Right lobe of liver (tissue), 6 donors: ENCODE measurements at places on chromosomes 4 and X. TPM values are rescaled to one million over a fixed set of nuclear protein-coding genes. Genes with fewer than 3 reads are reported as not detected.

DNA sequence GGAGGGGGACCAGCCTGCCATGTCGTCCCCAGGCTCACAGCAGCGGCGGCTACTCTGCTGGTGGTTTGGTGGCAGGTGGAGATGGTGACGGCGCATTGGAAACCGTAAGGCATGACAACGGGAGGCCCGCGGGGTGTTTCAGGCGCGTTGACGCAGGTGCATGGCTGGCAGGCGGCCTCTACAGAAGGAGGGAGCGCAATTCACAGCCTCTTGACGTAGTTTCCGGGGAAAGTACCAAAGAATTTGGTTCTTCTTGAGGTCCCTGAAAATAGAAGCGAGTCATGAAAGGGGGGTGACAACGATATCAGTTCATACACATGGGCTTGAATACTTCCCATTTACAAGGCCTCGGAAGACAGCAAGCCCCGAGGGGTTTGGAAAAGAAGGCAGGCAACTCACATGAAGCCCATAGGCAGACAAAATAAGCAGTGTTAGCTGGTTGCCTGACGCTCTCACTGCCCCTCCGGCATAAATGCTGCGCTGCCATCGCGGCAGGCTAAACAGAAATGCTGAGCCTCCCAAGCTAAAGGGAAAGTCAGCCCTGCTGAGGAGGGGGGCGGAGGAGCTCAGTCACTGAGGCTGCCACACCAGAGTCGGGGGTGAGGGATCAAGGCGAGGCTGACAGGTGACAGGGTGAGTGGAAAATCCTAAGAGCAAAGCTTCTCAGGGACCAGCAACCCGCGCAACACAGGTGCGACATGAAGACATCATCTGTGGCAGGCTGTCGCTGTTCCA, 52.3 kb upstream of the PDLIM3 start:
- DNase-seq: no peak
- no peak overlapping the region for H3K4me3 ChIP-seq
- H3K36me3 ChIP-seq: peaks cover 4% of the 10 kb centered on the region
- no peaks in the 10 kb centered on the region for H3K27me3 ChIP-seq

GRCh38 chr4:8185930-8186329, 13.2 kb upstream of the SH3TC1 start:
- H3K4me3 ChIP-seq: no peak overlapping the region
- no peaks in the 10 kb centered on the region for H3K27me3 ChIP-seq
- DNase-seq: no peak
- H3K36me3 ChIP-seq: no peaks in the 10 kb centered on the region

- H3K4me1 ChIP-seq: no peaks in the 10 kb centered on the region
- H3K27ac ChIP-seq: no peak overlapping the region
- H3K4me3 ChIP-seq: no peak overlapping the region
Measured at GRCh38 chrX:113868177-113868576, 715.7 kb upstream of the HTR2C start.

GRCh38 chr4:53055274-53055673, 193.2 kb downstream of the RASL11B start:
- no peaks in the 10 kb centered on the region for H3K4me1 ChIP-seq
- no peaks in the 10 kb centered on the region for H3K36me3 ChIP-seq
- no peak for DNase-seq
- H3K4me3 ChIP-seq: no peak overlapping the region

- H3K36me3 ChIP-seq: no peaks in the 10 kb centered on the region
- no peak for DNase-seq
- H3K27me3 ChIP-seq: no peaks in the 10 kb centered on the region
- peak overlapping the region; percentile 50 for H3K4me3 ChIP-seq
Measured at GRCh38 chrX:17737710-17737985, 355 bp downstream of the SCML1 start.

DNA sequence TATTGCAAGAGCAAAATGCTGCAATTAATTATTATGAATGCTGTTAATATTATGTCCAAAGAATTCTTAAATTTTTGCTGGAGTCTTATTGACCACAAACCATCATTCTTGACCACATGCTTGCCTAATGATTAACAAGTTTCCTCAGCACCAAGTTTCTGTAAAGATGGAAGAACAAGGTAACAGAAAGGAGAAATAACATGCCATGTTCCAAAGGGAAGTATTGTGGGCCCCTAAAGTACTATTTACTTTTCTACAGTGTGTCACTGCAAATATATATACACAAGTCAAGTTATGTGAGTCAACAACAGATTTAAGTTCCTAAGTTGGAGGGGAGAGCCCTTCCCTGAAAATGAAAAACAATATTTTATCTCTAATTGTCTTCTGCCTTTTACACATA, 20.6 kb downstream of the FAM47E start:
- peaks cover 23% of the 10 kb centered on the region for H3K4me1 ChIP-seq
- no peaks in the 10 kb centered on the region for H3K36me3 ChIP-seq
- DNase-seq: no peak
- H3K27ac ChIP-seq: peak overlapping the region; percentile 93
- no peaks in the 10 kb centered on the region for H3K27me3 ChIP-seq
- H3K4me3 ChIP-seq: no peak overlapping the region

GRCh38 chrX:74270393-74270792, 33.6 kb upstream of the ZCCHC13 start:
- no peaks in the 10 kb centered on the region for H3K4me1 ChIP-seq
- H3K36me3 ChIP-seq: no peaks in the 10 kb centered on the region
- no peak for DNase-seq
- no peaks in the 10 kb centered on the region for H3K27me3 ChIP-seq
- H3K4me3 ChIP-seq: no peak overlapping the region
- H3K27ac ChIP-seq: no peak overlapping the region

DNA sequence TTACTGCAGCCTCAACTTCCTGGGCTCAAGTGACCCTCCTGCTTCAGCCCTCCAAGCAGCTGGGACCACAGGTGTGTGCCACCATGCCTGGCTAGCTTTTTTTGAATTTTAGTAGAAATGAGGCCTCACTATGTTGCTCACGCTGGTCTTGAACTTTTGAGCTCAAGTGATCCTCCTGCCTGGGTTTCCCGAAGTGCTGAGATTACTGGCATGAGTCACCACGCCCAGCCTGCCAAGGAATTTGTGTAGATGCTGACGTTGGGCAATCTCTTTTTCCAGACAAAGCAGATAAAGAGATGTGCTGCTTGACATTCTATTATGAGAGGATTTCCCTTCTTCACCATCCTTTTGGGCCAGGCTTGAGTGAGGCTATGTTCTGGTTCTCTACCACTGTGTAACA, 254.5 kb upstream of the RPS6KA3 start:
- no peak for DNase-seq
- no peak overlapping the region for H3K4me3 ChIP-seq
- no peaks in the 10 kb centered on the region for H3K4me1 ChIP-seq
- H3K27ac ChIP-seq: no peak overlapping the region
- H3K36me3 ChIP-seq: no peaks in the 10 kb centered on the region
- H3K27me3 ChIP-seq: no peaks in the 10 kb centered on the region

DNA sequence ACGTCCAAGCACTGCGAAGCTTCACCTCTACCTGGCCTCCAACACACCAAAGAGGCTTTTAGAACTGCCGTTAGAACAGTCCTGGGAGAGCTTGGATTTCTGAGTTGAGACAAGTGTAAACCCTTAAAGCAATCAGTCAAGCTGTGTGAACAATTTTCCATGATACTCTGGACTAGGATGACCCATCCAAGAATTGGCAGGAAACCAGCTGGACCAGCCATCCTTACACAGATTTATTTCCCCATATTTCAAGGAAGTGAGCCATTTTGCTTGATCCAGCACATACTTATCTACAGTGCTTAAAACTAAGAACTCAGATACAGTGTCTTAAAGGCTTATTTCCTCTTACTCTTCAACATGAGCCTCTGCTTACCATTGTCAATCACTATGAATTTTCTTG, 340.7 kb upstream of the HS3ST1 start:
- DNase-seq: no peak
- H3K36me3 ChIP-seq: no peaks in the 10 kb centered on the region
- H3K4me3 ChIP-seq: no peak overlapping the region
- no peaks in the 10 kb centered on the region for H3K27me3 ChIP-seq
- H3K4me1 ChIP-seq: no peaks in the 10 kb centered on the region

DNA sequence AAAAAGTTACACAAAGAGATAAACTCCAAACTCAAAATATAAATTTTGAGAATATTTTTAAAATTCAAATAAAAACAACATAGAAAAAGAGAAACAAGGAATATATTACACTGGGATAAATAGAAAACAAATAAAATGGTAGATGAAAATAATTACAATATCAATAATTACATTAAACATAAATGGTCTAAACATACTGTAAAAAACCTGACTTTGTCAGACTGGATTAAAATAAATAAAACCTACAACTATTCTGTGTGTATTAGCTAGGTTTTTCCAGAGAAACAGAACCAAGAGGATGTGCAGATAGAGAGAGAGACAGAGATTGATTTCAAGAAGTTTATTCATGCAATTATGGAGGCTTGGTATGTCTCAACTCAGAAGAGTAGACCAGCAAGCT, 126.5 kb downstream of the LRBA start:
- H3K36me3 ChIP-seq: no peaks in the 10 kb centered on the region
- H3K27ac ChIP-seq: no peak overlapping the region
- no peak for DNase-seq
- H3K4me1 ChIP-seq: no peaks in the 10 kb centered on the region
- H3K27me3 ChIP-seq: no peaks in the 10 kb centered on the region

DNA sequence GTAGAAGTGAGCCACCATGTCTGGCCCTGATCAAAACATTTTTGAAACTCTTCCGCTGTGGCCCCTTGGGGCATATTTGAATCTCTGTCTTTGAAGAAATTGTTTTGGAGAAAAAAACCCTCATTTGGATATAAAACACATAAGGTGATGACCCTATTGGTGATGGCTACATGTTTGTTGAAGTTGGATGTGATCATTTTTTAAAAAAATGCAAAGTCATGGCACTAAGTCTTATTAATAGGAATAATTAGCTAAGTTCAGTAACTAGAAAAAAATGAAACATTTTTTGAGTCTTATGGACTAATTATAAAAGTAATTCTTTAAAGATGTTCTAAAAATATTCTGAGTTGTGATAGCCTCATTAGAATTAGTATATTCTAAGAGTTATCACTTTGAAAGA, 17.9 kb upstream of the BBS7 start:
- H3K27ac ChIP-seq: no peak overlapping the region
- H3K36me3 ChIP-seq: no peaks in the 10 kb centered on the region
- no peak for DNase-seq
- H3K4me3 ChIP-seq: no peak overlapping the region
- no peaks in the 10 kb centered on the region for H3K4me1 ChIP-seq

GRCh38 chrX:6184900-6185515, 43.7 kb downstream of the NLGN4X start:
- H3K27me3 ChIP-seq: no peaks in the 10 kb centered on the region
- no peak for DNase-seq
- no peaks in the 10 kb centered on the region for H3K36me3 ChIP-seq
- H3K4me1 ChIP-seq: no peaks in the 10 kb centered on the region
- H3K27ac ChIP-seq: no peak overlapping the region

DNA sequence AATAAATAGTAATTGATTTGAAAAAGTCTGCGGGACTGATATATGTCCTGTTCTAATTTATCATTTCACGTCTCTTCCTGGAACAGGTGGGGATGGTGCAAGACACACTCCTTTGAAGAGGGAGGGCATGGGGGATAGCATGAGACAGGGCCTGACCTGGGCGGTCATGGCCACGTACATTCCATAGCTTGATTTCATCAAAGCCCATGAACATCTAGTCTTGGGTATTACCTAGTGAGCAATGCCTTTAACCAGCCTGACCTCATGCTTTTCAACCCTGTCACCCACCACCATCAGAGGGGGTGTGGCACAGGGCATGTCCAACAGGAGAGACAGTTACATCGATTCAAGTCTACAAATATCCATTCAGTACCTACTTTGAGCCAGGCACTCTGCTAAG, 52.3 kb upstream of the HOPX start:
- H3K27ac ChIP-seq: no peak overlapping the region
- no peak overlapping the region for H3K4me3 ChIP-seq

DNA sequence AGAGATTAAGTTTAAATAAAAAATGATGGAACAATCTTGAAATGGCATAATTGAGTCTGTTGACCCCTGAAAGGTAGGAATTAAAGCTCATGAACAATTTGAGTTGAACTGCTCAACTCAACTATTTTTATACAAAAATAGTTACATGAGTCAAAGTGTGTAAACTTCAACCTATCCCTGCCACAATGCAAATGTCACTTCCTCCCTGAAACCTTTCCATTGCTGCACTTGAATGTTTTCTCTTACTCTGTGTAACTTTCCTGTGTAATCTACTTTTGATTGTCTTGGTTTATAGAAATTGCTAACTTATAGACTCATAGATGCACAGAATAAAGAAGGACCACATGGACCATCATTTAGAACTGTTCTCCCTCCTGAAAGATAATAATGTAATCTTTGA, 218.5 kb downstream of the GBA3 start:
- no peaks in the 10 kb centered on the region for H3K27me3 ChIP-seq
- H3K27ac ChIP-seq: no peak overlapping the region
- no peaks in the 10 kb centered on the region for H3K4me1 ChIP-seq
- no peak for DNase-seq

- H3K27me3 ChIP-seq: no peaks in the 10 kb centered on the region
- no peaks in the 10 kb centered on the region for H3K4me1 ChIP-seq
- no peaks in the 10 kb centered on the region for H3K36me3 ChIP-seq
Measured at GRCh38 chrX:32877592-32877991, 333.8 kb downstream of the DMD start.

DNA sequence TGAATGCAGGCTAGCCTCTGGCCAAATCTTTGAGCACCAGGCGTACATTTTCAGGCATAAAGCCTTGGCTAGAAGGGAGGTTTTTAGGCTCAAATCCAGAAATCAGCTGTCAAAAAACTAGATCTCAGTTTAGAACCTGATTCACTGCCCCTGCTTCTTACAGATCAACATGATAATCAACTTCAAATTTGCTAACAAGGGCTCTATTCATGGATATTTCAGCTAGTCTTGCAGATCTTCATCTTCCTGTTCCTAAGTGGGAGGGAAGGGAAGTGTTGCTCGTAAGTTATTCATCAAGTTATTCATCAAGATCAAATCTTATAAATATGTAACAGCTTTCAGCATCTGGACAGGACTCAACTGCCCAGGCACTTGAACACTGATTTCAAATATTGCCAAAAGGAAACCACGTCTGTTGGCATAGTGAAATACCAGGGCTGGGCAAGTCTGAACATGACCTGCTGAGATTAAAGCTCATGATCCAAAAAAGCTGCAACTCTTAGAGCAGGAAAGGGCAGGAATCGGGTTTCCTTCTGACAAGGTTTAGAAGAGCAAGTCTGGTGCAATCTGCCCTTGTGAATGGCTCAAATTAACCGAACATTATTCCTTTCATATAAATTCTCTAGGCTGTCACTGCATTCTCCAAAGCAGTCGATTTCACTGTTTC, 200.3 kb downstream of the PDGFC start:
- no peaks in the 10 kb centered on the region for H3K36me3 ChIP-seq
- no peak overlapping the region for H3K27ac ChIP-seq
- no peaks in the 10 kb centered on the region for H3K4me1 ChIP-seq
- no peak overlapping the region for H3K4me3 ChIP-seq

BEX2 gene
- not detected for total RNA-seq

PDHA1 gene
- total RNA-seq: 133 TPM

FOXP3 gene
- total RNA-seq: 0.24 TPM

PPARGC1A gene
- total RNA-seq: 13.8 TPM

MAGED1 gene
- 54.7 TPM for total RNA-seq

CENPVL2 gene
- not detected for total RNA-seq

FGF2 gene
- 1.2 TPM for total RNA-seq

HAND2 gene
- 11.2 TPM for total RNA-seq

CLCN4 gene
- total RNA-seq: 3.6 TPM

DAPP1 gene
- total RNA-seq: 0.51 TPM

ADRA2C gene
- not detected for total RNA-seq

FHDC1 gene
- total RNA-seq: 0.32 TPM

TMEM154 gene
- total RNA-seq: 5.8 TPM
